Dermis microvascular lymphatic vessel endothelial cell (primary cell): ENCODE measurements at places on chromosomes 13 and 19. TPM values are rescaled to one million over a fixed set of nuclear protein-coding genes. Genes with fewer than 3 reads are reported as not detected.

ZNF729 gene
- total RNA-seq, result not detected in 2 replicates

ALOX5AP gene
- 0.25 and 0.26 TPM in 2 replicates for total RNA-seq

LRRC25 gene
- total RNA-seq, result not detected in 2 replicates

IQCN gene
- total RNA-seq, result 0.13 and 0.25 TPM in 2 replicates

ZNF610 gene
- total RNA-seq, result 1.7 and 2.0 TPM in 2 replicates

PGLYRP1 gene
- total RNA-seq, result not detected in 2 replicates

NXNL1 gene
- total RNA-seq, result not detected in 2 replicates

CRB3 gene
- total RNA-seq, result not detected in 2 replicates

SULT2A1 gene
- total RNA-seq, result not detected in 2 replicates

DYRK1B gene
- 9.2 and 16.1 TPM in 2 replicates for total RNA-seq

- no peak for DNase-seq
These were observed 67.8 kb upstream of the IPO5 start for GRCh38 chr13:97885641-97886040.

DNA sequence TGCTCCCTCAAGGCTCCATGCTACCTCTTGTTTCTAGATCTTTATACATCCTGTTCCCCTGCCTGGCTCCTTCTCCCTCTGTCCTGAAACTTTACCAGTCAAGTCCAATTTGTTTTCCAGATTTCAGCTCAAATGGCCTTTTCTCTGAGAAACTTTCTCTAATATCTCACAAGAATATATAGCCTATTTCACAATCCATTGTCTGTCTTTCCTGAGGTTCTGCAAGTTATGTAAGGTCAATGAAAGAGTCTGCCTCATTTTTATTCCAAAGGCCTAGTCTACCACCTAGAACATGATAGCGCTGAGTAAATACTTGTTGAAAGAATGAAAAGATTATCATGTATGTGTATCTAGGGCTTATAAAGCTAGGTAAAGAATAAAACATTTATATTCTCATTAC, 348.8 kb downstream of the SPRY2 start:
- DNase-seq, result no peak

- DNase-seq, result no peak
These were observed 19.3 kb downstream of the GADD45B start for GRCh38 chr19:2495130-2495641.

GRCh38 chr13:58452123-58452623, 820.6 kb downstream of the PCDH17 start:
- no peak for DNase-seq

- no peak for DNase-seq
These were observed 13.2 kb downstream of the SLC46A3 start for GRCh38 chr13:28705461-28706083.

DNA sequence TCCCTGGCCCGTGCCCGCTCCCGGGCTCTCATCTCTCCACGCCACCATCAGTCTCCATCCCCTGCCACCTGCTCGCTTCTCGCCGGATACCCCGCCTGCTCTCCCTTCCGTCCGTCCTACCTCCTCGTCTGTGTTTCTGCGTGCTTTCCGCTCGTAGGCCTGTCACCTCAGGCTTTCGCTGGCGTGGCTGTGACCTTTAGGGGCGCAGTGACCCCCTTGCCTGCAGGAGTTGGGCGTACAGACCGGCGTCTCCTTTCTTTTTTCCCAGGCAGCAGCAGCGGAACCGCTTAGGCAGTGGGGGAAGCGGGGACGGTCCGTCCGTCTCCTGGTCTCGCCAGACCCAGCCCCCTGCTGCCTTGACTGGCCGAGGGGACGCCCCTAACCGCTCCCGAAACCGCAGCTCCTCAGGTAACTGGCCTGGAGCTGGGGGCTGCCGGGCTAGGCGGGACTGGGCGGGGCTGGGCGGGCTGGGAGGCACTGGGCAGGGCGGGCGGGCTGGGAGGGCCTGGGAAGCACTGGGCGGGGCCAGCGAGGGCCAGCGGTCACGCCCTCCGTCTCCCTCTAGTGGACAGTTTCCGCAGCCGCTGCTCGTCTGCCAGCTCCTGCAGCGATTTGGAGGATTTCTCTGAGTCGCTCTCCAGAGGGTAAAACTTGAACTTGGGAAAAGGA, 6.3 kb downstream of the PGLYRP1 start:
- DNase-seq, result peak; percentile 83

DNA sequence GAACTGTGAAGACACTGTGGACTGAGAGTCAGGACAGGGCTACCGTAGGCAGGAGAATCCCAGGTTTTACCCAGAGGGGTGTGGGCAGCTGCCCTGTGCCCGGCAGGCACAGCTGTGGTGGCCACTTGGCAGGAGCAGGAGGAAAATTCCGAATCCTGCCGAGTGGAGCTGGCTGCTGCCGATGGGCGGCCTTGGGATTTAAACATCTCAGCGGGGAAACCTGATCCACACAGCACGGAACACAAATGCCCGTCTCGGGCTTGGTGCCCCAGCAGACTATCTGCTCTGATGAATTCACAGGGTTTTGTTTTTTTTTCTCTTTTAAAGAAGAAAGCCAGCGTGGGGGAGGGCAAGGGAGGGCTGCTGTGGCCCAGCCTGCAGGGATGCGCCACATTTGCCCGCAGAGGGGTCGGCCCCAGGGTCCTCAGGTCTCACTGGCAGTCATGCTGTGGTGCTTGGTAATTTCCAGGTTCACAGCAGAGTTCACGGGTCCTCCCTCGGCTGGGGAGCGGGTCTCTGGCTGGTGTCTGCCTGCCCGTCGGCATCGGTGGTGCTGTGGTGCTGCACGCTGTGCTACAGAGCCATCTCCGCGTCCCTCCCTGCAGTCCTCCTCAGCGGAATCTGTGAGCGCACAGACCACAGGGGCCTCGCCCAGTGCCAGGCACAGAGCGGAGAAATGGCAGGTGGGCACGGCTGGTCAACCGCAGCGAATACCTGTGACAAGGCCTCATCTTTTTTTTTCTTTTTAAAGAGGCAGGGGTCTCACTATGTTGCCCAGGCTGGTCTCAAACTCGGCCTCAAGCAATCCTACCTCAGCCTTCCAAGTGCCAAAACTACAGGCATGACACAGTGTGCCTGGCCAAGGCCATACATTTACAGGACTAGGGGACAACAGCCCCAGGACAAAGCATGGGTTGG, 28.1 kb downstream of the MPND start:
- DNase-seq, result no peak

GRCh38 chr19:51093510-51094345, 11.0 kb upstream of the KLK14 start:
- DNase-seq, result peak; percentile 23

- no peak for DNase-seq
These were observed 50.4 kb downstream of the NUFIP1 start for GRCh38 chr13:44938854-44939253.

DNA sequence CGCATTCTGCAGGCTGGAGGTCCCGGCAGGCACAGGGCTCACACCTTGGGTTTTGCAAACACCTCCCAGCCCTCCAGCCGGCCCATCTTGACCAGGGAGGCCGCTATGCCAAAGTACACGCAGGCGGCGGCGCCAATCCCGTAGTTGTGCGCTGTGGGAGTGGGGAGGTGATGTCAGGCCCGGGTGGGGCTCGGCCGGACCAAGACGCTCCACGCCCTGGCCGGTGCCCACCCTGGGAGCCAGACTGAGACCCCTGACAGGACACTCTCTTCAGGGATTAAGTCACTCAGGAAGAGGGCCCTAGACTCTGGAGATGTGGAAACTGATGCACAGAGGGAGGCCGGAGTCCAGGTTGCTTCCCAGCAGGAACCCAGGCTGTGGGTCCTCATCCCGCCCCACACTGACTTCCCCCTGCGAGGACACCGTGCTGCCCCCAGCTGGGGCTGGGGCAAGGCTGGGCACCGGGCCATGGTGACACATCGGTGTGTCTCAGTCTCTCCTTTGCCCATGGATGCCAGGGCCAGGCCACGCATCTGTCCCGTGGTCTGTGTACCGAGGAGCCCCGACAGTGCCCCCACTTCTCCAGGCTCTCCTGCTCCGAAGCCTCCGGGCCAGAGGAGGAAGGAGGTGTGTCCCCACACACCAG, 8.8 kb downstream of the NDUFA11 start:
- DNase-seq, result no peak

DNA sequence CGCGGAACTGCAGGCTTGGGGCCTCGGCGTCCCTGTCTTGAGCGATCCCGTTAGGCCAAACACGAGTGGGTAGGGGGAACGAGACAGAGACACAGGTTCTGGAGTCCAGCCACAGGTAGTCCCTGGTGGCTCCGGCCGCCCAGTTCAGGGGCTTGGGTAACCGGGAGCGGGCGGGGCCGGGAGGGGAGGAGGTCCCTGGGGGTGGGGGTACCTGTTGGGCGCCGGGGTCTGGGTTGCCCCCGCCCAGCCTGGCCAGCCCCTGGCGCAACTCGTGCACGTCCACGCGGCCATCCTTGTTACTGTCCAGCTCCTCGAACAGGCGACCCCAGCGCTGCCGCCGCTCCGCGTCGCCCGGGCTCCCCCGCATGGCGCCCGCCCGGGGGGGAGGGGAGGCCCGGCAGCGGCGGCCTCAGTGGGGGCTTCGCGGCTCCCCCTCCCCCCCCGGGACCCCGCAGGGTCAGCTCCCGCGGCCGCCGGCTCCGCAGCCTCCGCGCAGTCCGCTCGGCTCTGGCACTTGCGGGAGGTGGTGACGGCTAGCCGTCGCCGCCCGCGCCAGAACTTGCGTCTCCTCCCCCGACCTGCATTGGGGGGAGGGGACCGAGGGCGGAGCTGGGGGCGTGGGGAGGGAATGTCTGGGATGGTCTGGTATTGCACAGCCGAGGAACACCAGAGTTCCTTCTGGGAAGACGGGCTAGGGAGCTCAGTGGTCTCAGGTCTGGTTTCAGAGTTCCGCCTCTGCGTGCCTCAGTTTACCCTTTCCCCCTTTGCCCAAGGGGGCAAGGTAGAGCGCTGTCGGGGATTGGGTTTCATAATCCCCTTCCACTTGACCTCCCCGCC, at the start of gene SLC25A23:
SLC25A23 (minus strand) TSS at position 531 of the 837 bp plus-strand sequence; CDS start at position 367, 164 bp downstream.
- peak; percentile 32 for DNase-seq

DNA sequence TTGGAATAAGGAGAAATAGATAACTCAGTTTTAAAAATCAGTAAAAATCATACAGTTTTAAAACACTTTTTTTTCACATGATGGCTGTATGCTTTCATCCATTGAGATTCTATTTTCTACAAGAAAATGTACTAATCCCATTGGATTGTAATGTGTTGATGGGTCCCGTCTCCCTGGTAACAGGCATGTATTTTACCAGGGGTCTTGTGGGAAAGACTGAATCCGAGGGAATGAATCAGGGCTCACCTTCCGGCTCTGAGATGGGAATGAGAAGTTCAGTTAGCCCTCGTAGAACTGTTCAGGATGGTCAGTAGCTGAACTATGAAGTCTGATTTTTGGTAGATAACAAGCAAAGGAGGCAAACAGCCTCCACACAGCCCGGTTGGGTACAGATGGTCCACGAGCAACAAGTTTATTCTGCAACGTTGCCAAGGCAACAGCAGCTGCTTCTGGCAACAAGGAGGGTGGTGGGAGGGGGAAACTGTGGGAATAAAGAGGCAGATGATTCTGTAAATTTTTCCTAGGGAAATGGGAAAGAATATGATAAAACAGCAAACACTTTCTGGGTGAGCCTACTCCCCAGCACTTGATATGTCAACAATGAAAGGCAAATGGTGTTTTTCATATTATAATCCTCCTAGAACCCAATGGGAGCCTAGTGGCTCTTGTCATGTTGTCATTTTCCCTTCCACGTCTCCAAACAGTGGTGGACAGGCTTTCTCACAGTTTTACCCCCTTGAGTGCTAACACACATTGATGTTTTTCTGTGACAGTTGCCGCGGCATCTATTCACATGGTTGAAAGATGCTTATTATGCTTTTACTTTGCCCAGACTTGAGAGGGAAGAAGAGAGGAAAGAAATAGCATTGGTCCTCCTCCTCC, 12.4 kb upstream of the SIAH3 start:
- DNase-seq, result no peak

- DNase-seq, result no peak
These were observed 193.6 kb downstream of the GPC6 start for GRCh38 chr13:93420206-93420605.

DNA sequence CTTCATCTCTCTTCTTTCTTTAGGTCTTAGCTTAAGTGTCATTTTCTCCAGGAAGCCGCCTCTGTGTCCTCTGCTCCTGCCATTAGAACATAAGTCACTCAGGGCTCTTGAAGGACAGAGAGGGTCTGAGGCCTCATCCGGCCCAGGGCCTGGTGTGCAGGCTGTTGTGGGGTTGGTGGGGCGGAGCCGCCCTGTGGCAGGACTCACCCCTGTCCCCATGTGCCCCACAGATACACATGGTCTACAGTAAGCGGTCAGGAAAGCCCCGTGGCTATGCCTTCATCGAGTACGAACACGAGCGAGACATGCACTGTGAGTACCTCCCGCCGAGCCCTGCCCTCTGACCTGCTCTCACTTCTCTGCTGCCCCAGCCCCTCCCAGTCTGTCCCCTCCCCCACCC, 13.0 kb upstream of the LIN7B start:
- no peak for DNase-seq

- DNase-seq, result no peak
These were observed 32.9 kb downstream of the ZNF701 start for GRCh38 chr19:52602941-52603340.

DNA sequence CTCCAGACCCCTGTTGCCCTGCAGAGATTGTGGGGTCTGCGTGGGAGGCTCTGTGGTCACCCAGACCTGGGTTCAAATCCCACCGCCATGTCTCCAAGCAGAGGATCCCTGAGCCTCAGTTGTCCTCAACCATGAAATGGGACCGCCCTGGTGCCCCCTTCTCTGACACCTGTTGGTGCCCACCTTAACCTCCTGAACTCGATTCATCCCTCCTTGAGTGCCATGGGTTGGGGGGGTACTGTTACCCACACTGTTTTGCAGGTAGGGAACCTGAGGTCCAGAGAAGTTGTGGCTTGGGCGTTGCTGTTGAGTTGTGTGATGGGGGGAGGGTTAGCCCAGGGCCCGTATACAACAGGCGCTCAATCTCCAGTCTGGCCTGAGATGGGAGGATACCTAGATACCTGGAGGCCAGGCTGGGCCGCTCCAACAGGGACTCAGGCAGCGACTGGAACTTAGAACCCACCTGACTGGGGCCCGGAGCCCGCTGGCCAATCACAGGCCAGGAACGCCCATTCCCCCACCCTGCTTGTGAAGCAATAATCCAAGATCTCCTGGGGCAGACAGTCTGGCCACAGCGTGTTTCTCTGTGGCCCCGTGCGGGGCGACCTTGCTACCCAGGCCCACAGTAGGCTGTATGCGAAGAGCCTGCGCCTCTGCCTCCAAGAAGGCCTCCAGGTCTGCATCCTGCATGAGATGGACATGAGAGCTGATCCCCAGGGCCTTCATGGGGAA, 2.8 kb downstream of the ARID3A start:
- no peak for DNase-seq

GRCh38 chr19:13838435-13839129, 38.4 kb upstream of the NANOS3 start:
- no peak for DNase-seq

DNA sequence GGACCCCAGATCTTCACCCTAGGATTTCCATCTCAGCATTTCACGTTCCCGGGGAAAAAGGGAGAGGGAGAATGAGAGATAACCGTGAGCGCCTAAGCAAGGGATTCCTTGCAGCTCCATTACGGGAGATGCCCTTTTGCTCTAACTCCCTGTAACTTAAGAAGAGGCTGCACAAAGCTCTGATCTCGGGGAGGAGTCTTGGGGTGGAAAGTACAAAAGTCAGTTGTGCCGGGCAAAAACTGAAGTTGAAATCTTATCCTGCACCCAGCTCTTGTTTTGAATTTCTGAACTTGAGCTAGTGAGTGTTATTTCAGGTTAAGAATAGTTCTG, 256.4 kb upstream of the SOX21 start:
- DNase-seq, result no peak
